AG08395 (cell line): ENCODE measurements at places on chromosomes 5 and 9.

DNA sequence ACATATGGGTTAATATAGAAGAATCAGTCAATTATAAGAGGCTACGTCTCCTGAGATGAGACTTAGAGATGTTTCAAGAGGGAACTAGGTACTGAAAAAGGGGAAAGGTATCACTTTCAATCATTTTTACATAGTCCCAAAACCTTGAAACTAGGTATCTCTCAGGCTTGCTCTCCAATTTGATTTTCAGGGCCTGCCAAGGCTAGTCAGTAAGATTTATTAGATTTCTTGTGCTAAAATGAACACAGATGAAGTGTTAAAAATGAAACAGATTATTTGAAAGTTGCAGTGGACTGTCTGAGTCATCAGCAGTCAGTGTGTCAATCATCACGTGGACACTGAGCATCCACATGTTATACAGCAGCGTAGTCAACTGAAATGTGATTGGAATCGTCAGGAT is 591.1 kb downstream of the DTWD2 start:
- DNase-seq, result no peak

- no peak for DNase-seq
These were observed 40.4 kb downstream of the EXD3 start for GRCh38 chr9:137382444-137383080.

DNA sequence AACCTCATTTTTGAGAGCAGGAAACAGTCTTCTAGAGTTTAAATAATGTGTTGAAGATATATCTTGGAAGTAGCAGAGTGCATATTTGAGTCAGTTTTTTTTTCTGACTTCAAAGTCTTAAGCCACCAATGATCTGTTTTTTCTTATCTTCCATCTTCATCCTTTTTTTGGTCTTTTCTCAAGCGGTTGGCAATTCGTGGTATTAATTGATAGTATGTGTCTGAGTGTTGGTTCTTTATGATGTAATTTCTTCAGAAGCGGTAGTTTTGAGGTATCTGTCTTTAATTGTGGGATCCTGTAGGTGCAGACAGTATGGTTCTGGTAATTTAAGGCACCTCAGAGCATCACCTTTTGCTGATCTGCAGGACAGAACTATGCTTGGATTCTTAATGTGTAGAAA is 3.9 kb downstream of the CSNK1G3 start:
- DNase-seq, result no peak

- no peak for DNase-seq
These were observed 488.6 kb upstream of the TRPC7 start for GRCh38 chr5:136853971-136854370.

GRCh38 chr5:89203611-89204010 is 320.6 kb upstream of the MEF2C start:
- DNase-seq, result no peak

DNA sequence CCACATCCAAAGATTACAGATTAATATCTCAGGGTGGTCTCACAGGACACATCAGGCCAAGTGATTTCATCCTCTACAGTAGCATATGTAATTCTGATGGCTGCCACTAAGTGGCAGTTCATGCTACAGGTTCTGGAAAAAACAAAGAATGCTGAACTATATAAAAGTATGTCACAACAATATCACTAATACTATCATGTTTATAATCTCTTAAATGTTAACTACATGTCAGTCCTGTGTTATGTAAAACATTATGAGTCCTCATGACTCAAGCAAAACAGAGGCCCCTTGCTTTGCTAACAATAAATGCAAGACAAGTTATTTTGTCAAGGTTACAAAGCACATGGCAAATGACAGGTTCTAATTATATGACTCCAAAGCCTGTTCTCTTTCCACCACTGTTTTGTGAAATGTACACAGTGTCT is 233.2 kb downstream of the FBXL17 start:
- peak; percentile 18 for DNase-seq

DNA sequence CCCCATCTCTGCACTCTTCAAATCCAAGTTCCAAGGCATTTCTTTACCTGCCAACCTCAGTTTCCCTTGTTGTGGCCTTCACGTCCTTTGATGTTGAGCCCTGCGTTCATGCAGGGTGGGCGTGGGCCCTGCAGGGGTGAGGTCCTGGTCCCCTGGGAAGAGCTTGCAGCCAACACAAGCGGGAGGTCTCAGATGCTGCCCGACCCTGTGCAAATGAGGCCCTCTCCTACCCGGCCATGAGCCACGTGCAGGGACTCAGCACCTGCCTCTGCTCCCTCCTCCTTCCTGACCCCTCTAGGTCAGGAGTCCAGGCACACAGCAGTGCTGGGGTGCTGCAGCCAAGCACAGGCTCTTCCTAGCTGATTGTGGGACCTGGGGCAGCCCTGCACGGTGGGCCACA is 124.5 kb downstream of the ADAMTS2 start:
- DNase-seq, result no peak

DNA sequence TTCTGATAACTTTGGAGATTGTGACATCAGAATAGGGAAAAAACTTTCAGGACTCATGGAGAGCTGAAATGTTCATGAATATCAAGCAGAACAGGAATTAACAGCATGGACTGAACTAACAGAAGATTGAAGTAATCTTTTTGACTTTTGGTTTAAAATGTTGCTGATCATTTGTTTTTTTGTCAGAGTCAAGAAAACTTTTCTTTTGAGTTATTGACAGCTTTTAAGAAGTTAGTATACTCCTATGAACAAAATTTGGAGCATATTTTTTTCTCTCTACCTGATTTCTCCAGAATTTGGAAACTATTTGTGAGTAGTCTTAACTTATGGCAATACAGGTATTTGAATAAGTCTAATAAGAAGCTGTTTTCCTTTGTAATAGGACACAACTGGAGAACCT is 244.3 kb upstream of the KLF9 start:
- DNase-seq, result no peak

GRCh38 chr9:97491216-97491999 is 10.1 kb upstream of the TMOD1 start:
- DNase-seq, result no peak

- DNase-seq, result no peak
These were observed 37.6 kb upstream of the GGTA1 start for GRCh38 chr9:121537283-121537682.

DNA sequence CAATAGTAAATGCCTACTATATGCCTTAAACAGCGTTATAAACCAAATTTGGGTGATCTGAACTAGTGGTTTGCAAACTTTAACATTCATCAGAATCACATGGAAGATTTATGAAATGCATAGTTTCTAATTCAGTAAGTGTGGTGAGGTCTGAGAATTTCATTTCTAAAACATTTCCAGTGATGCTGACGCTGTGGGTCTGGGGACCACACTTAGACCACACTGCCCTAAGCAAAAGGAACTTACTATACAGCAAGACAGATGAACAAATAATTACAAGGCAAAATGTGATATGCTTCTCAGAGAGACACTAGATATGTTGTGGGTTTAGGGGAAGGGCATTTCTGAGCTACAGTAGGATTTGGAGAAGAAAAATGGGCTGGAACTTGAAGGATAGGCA is 72.6 kb downstream of the OXCT1 start:
- no peak for DNase-seq

GRCh38 chr9:95096381-95096780 is 221.1 kb downstream of the FANCC start:
- no peak for DNase-seq

DNA sequence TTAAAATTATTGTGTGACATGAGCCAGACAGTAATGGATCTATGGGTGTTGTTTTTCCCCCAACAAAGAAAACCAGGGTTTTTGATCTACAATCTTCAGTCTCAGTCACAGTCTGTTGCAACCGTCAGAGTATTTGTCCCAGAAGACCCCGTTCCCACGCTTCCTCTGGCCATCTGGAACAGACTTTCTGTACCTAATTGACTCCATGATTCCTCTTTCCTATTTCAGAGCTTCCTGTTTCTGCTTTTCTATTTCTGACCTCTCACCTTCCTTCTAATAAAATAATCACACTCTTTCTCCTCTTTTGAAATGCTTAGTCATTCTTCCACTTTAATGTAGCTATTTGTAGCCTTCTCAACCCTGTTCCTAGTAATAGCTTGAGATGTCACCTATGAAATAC is 1044.8 kb downstream of the DTWD2 start:
- no peak for DNase-seq

GRCh38 chr9:109770101-109770500 is 9.9 kb upstream of the PALM2AKAP2 start:
- DNase-seq, result no peak

- DNase-seq, result peak; percentile 55
These were observed 42.5 kb downstream of the RALGPS1 start for GRCh38 chr9:126956917-126957686.

DNA sequence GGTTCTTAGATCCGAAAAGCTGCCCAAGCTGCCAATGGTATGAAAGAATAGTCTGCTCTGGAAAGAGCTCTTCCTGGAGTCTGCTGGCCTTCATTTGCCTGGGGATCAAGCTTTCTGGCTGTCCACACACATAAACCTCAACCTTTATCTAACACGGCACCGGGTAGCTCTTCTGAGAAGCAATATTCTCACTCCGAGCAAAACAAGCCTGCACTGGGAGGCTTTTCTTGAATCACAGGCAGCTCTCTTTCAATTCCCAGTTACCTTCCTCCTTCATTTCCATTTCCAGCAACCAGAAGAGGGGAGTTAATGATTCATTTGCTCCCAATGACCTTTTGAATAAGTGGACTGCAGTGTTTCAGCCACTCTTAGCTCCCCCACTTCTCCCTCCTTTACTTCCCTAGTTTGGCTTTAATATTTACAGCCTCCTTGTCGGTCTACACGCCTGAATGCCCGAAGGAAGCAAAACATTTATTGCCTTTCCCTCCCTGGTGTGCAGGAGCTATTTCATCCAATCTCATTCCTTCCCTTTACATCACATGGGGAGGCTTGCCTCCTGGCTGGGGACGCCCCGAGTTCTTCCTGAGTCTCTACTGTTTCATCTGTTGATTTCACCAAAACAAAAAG is 187.1 kb downstream of the ARHGEF28 start:
- DNase-seq, result no peak

GRCh38 chr5:2832394-2832793 is 80.9 kb upstream of the IRX2 start:
- no peak for DNase-seq

- DNase-seq, result no peak
These were observed 3.2 kb upstream of the P4HA2 start for GRCh38 chr5:132230871-132231270.

DNA sequence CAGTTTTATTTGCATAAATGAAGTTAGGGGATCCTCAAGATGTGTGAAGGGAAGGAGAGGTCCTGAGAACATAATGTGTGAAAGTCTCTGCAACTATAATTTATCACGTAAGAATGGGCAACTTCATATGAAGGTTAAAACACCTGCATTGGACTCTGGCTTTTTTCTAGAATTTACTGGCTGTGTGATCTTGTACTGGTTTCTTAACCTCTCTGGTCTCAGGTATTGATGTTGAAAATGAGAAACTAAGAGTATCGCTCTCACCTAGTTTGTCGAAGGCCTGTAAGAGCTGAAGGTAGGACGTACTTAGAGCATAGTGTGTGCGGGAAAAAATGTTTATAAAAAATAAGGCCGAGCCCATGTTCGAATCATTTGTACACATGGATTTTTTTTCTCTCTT is 280.5 kb downstream of the ICE1 start:
- DNase-seq, result no peak

- no peak for DNase-seq
These were observed 49.2 kb downstream of the SPIN1 start for GRCh38 chr9:88437210-88438146.

DNA sequence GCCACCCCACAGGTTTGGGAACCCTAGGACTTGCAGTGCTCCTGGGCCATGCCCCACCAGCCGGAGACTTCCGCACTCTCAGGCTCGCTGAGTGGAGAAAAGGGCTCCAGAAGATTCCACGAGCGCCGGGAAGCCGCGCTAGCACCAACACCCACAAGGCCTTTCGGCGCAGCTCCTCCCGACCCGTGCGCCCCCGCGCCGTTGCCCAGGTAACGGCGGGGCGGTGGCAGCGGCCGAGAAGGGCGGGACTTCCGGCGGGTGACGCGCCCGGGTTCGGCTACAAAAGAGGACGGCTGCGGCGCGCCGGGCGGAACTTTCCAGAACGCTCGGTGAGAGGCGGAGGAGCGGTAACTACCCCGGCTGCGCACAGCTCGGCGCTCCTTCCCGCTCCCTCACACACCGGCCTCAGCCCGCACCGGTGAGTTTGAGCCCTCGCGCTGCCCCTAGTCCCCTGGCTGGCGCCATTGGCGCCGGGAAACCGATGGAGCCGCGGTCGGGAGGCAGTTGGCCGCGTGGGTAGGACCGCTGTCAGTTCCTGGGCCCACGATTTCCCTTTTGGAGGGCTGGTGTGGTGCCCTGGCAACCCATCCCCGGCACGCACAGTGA is at the start of gene DNAJA1:
Gene DNAJA1, plus strand, starts transcription at position 308 of the 606 bp plus-strand sequence. CDS start 1,212 bp downstream, outside the sequence.
- peak; percentile 97 for DNase-seq

DNA sequence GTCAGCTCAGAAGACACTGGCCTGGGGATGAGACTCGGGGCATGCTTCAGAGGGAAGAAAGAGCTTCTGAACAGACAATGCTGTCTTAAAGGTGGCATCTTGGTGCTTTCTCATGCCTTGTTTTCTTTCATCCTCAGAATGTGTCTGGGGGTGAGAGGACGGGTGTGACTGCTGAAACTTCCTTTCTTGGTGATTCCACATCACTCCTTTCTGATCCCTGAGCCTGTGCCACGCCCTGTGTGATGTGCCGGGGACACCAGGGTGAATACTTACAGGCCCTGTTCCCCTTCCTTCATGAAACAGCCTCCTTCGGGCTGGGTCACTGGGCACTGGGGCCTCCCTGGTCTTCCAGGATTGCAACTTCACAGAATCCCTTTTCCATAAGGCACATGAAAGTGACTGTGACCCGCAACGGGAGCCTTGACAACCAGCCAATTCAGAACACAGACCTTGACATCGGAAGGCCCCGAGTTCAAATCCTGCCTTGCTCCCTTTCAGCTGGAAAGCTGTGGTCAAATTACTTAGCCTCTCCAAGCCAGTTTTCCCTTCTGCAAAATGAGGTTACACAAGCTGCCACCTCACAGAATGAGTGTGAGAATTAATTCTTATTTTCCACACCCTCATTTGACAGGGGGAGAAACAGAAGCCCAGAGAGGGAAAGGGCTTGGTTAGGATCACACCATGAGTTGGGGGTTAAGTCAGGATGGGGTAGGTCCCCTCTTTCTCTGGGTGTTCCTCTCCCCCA is 44.1 kb upstream of the IL17B start:
- no peak for DNase-seq

DNA sequence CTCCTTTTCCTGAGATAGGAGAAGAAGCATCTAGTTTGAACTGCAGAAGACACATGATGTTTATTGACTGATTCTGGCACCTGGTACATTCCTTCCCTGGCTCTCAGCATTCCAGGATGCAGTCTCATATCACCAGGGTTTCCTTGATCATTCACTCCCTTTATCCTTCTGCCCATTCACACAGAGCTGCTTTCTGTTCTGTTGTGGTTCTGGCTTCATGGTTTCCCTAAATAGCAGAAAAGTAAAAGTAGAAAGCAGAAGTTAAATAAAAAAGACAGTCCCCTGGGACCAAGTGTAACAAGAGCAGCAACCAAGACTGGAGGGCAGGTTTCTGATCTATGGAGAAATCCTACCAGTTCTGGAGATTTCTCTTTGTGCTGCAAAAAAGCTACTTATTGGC is 3.2 kb downstream of the IFNA8 start:
- DNase-seq, result no peak

DNA sequence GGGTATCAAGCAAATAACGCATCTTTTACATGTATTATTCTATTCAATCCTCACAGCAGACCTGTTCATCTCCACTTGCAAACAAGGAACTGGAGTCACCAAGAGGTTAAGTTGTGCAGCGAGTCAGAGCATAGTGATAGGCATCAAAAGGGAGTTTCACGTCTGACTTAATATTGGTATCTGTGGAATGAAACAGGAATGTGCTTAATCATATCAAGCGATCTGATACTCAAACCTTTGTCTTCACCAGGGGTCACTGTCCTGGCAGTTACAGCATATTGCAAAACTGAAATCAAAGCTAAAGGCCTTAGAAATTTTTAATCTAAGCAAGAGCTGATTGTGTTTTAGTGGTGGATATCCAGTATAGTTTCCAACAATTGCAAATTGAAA is 271.6 kb downstream of the PLK2 start:
- peak; percentile 40 for DNase-seq
